CD4-positive, alpha-beta T cell treated with Interferon alpha-2 for 1 hour (primary cell): ENCODE measurements at places on chromosomes 12 and 14.

DNA sequence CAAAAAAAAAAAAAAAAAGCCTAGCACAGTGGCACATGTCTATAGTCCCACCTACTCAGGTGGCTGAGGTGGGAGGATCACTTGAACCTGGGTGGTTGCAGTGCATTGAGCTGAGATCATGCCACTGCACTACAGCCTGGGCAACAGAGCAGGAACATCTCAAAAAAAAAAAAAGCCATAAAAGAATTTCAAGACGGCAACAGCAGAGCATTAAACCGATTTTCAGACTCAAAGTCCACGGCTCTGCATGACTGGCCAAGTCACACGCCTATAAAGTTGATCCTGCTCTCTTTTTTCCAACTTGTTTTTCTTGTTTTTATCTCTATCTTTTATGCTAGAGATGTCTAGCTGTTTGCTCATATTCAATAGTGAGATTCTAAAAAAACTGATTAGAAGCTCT is 45.3 kb downstream of the FBXO34 start:
- no peak for DNase-seq

DNA sequence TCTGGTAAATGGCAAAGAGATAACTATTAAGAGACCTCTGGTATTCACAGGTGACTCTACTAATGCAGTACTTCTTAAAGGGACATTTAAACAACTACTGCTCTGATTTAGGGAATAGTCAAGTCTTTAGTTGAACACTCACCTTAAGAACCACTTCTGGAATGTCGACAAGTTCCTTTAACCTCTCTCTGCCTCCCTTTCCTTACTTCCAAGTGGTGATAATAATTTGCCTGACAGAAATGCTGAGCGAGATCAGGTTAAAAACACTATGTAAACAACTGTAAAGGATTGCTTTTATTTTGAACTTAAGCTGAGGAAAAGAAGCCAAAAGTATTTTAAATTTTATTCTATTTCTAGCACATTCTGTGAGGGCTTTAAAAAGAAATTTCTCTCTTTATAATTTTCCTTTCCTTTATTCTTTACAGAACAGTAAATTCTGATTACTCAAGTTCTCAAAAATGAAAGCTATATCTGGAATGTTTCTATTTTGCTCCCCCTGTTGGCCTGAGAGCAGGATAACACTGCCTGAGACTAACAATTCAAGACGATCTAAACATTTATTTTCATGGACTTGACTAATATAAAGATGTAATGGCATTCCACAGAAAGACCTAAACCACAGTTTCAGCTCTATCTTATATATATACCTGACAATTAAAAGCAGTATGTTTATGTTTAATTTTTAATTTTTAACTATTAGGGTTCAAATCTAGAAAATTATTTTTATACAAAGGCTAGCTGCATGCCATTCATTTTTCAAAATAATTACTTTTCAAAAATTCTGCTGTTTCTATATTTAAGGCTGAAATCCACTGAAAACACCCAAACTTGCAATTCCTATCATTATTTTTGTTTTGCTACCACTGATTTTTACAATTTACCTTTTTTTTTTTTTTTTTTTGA is 29.2 kb downstream of the ZCCHC8 start:
- peak; percentile 22 for DNase-seq

GRCh38 chr12:14656846-14657245 is 39.6 kb downstream of the GUCY2C start:
- no peak for DNase-seq

DNA sequence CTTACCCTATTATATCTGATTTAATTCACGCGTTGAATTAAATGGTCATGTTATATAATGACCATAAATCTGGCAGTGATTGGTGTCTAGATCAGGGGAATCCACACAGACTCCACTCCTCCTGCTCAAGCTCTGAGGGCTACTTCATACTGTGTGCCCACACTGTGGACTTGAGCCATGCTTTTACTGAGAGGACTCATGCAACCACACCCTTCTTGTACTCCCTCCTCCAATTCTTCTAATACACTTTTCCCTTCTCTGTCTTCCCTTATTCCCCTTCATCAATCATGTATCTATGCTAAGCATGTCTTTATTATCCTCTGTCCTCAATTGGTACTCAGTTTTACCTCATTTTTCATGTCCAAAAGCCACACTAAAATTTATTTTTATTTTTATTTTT is 37.7 kb upstream of the LRFN5 start:
- no peak for DNase-seq

DNA sequence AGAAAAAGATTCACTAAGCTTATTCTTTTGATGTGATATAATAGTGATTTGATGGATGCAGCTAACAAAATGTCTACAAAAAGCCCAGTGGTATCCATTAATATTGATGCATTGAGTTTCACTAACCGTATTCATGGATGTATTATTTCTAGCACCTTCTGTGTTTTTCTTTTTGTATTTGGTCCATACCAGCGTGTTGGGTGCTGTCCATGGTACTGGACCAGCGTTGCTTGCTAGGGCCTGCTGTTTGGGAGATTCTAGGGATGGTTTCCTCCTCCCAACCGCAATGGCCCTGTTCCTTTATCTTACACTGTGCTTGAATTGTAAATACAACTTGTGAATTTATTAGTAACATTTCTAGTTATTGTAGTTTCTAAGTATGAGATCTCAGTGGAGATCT is 31.7 kb downstream of the ANO4 start:
- DNase-seq, result no peak

- DNase-seq, result no peak
Measured at GRCh38 chr12:116313194-116313927, 35.9 kb upstream of the MED13L start.

- DNase-seq, result no peak
Measured at GRCh38 chr14:23529016-23529415, 22.5 kb downstream of the ZFHX2 start.

GRCh38 chr12:88556213-88556774 is 24.0 kb downstream of the KITLG start:
- no peak for DNase-seq

- no peak for DNase-seq
Measured at GRCh38 chr14:68622856-68623255, 170.0 kb downstream of the ZFP36L1 start.

DNA sequence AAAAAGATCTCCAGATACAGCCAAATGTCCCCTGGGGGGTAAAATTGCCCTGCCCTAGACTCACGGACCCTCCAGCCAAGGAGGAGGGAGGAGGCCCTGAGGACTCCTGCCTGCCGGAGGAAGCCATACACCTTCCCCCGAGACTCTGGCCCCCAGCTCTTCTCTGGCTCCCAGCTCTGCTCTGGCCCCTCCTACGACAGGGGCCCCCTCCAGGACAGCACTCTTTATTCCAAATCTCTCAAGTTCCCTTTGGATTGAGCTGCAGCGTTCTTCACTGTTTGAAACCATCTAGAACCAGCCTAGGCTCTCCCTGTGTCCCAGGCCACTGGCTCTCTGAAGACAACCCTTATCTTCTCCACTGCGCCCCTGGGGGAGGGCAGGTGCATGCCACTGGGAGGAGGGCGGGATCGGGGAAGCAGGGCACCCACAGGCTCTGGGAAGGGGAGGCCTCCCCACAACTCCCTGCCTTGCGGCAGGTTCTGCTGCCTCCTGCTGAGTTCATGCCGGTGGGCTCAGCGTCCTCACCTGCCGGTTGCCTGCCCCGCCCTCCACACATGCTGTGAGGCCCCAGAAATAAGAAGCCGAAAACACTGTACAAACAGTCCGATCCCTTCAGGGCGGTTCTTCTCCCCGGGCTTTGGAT is 112.7 kb downstream of the DICER1 start:
- no peak for DNase-seq
